ENCODE measurements at places on chromosomes 6 and 20. TPM values are rescaled to one million over a fixed set of nuclear protein-coding genes. Genes with fewer than 3 reads are reported as not detected.
A peak's percentile ranks its signal among the peaks of the same experiment; 100 is the strongest.

Gene ULBP1
- 8.2 TPM for total RNA-seq

Gene PDE10A
- 10.8 TPM for total RNA-seq

DNA sequence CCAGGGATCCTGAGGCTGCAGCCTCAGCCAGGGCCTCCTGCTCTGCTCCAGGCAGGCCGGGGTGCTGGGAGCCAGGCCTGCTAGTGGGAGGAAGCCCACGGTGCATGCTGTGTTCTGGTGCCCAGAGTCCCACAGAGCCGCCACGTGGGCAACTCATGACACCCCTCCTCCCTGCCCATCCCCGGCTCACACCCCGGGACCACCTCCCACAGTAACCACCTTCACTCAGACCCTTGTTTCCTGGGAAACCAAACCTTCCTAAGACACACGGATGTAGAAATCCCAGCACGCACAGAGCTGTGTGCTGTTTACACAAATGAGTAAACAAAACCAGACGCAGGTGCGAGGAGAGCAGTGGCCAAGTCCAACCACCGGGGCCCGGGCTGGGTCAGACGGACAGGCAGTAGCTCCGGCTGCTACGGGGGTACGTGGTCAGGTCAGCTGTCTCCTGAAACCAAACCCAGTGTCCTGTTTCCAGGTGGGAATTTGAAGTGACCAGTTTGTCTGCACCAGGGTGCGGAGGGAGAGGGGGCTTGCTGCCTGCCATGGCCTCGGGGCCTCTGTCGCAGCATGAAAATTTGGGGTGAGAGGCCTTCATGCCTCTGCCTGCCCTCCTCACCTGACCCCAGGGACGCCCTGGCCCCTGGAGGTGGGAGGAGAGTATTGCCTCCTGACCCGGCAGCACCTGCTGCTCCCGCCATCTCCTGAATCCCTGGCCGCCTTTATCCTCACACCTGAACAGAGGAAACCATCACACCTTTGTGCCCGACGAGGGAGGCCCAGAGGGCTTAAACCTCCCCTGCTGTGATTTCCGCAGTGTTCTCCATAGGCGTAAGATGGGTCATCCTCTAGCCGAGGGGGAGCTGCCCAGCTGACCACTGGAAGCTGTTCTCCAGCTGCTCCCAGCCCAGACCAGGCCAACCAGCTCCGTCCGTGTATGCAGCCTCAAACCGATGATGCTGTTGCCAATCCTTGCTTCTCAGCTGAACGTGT is 52.0 kb upstream of the SMOC2 start:
- H3K36me3 ChIP-seq = no peaks in the 10 kb centered on the region
- H3K27ac ChIP-seq = no peak overlapping the region
- H3K27me3 ChIP-seq = peaks cover 7% of the 10 kb centered on the region
- H3K4me3 ChIP-seq = no peak overlapping the region
- DNase-seq = no peak

GRCh38 chr20:38157635-38158495 is 7.2 kb downstream of the TGM2 start:
- no peak overlapping the region for H3K27ac ChIP-seq
- H3K36me3 ChIP-seq = no peaks in the 10 kb centered on the region
- no peak overlapping the region for H3K4me3 ChIP-seq
- peaks cover 31% of the 10 kb centered on the region for H3K4me1 ChIP-seq
- H3K27me3 ChIP-seq = no peaks in the 10 kb centered on the region

- DNase-seq = no peak
- H3K36me3 ChIP-seq = peaks cover 18% of the 10 kb centered on the region
- H3K4me3 ChIP-seq = no peak overlapping the region
- peaks cover 21% of the 10 kb centered on the region for H3K4me1 ChIP-seq
- H3K27ac ChIP-seq = peak overlapping the region; percentile 36
Observed at GRCh38 chr6:53322188-53323029, 26.3 kb downstream of the ELOVL5 start.

- H3K27me3 ChIP-seq = no peaks in the 10 kb centered on the region
- H3K36me3 ChIP-seq = peaks cover 4% of the 10 kb centered on the region
- no peak for DNase-seq
- H3K27ac ChIP-seq = no peak overlapping the region
- peaks cover 6% of the 10 kb centered on the region for H3K4me1 ChIP-seq
Observed at GRCh38 chr6:128098000-128098581, 197.2 kb upstream of the THEMIS start.
